ENCODE measurements at places on chromosomes 11 and 22.

DNA sequence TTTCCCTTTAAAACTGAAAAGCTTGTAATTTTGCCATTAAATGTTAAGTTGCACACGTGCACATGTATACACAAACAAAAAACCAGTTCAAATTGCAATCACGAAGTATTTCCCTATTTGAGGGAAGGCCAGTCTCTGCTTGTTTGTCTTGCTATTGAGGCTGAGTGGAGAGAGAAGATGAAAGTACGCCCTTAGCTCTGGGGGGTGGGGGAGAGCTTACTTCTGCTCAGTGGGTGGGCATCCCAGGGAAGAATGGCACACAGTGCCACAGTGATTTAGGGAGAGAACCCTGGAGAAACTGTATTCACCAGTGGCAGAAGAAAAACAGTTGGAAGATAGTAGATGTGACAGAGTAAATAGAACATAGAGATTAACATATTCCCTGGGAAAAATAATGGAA, 8.7 kb downstream of the YAP1 start:
- no peak for DNase-seq

GRCh38 chr22:20566420-20567260, 59.2 kb downstream of the MED15 start:
- no peak for DNase-seq

DNA sequence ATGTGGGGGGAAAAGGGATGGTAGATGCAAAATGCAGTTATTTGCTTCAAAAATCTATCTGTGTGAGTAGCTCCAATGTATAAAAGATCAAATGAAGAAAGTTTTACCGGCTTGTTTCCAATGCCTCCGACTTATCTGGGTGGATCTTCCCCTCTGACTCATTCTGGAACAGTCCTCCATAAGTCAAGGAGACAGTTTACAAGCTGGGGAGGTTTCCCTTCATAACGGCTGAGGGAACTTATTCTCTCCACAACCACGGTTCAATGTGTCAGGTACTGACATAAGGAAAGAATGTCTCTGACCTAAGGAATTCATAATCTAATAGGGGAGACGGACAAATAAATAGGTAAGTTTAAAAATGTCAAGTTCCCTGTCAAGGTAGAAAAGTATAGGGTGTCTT, 49.7 kb upstream of the BIRC3 start:
- DNase-seq, result peak; percentile 63

GRCh38 chr22:19998232-19998951, 18.2 kb downstream of the ARVCF start:
- no peak for DNase-seq

- DNase-seq, result no peak
Observed at GRCh38 chr11:60821827-60822599, 19.9 kb upstream of the CCDC86 start.

- DNase-seq, result no peak
Observed at GRCh38 chr11:130712480-130712879, 203.8 kb downstream of the SNX19 start.

GRCh38 chr22:35498026-35498800, 42.4 kb upstream of the RASD2 start:
- DNase-seq, result no peak

DNA sequence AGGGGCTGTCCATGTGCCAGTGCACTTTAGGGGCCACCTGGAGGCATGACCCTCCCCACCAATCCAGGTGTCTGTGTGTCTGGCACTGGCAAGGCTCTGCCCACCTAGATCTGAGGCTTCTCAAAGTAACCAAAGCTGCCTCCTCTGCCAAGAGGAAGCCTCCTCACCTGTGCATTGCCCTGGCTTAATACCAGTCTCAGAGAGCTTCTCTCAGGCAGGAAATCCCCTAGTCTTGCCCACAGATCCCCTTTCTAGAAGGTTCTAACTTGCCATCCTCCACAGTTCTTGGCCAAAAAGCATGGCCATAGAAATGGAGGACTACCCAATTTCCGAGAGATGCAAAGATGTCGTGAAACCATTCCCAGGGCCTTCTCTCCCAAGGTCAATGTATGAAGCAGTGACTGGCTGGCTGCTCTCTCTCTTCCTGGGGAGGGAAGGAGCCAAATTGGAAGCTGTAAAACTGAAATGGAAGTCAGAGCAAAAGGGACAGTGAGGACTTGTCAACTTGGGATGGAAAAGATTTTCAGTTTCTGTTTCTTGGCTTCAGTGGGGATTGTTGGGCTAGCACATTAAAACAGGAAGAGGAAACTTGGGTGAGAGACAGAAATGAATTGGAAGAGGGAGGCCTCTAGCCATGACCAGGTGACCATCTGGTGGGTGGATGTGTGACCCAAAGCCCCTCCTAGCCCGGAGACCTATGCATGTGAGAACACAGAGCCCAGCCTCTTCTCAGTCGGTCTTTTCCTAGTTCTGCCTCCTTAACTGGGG, 68.8 kb downstream of the PRDM11 start:
- DNase-seq, result no peak

DNA sequence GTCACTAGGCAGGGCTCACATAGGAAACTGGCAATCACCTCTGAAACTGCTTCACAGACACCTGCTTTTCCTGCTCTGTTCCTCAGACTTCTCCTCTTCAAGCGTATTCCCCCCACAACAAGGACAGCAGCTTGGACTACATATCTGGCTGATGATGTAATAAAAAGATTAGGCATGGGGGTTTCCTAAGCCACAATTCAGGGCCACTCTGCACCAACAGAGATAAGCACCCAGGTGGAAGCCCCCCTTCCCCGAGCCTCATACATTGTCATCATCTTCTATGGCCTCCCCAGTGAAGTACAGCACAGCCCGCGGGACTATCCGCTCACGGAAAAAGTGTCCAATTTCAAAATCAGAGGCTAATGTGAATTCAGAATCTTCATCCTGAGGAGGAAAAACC, 25.0 kb upstream of the PHLDA2 start:
- no peak for DNase-seq

DNA sequence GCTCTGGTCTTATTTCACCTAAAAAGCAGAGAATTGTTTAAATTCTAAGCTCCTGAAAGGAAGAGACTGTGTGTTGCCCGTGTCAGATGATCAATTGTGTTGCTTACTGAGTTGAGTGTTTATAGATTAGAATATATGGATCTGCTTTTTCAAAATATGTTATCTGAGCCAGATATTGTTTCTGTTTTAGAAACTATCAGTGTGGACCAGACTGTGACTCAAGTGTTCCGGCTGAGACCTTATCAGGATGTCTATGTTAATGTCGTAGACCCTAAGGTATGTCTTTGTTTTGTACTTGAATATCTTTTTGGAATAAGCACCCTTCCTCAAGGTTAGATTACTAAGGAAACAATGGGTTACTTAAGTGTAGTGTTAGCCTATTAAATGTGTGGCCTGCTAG, 11.0 kb downstream of the DEPDC5 start:
- no peak for DNase-seq

- no peak for DNase-seq
Observed at GRCh38 chr11:113593698-113594308, 112.3 kb downstream of the TMPRSS5 start.

DNA sequence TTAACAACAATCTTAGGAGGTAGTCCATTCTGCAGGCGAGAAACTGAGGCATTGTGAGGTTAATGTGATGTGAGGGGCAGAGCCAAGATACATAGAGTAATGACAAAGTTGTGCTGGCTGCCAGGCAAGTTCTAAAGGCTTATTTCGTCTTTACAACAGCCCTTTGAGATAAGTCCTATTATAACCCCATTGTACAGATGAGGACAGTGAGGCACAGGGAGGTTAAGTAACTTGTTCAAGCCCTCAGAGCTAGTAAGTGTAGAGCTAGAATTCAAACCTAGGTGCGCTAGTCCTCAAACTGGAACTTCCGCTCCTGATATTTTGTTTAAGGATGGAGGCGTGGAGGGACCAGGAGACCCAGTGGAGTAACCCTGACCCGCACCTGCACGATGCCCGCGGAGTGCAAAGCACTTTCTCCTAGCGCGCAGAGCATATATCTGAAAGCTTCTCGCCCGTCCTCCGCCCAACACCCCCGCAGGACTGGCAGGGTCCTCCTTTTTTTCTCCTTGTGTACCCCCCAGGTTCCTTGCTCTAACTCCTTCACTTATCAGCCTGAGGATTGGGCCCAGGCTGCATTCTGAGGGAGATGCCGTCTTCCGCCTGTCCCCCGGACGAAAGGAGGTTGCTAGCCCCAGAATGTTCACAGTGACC, 4.9 kb upstream of the FLI1 start:
- no peak for DNase-seq

- DNase-seq, result no peak
Observed at GRCh38 chr11:20034941-20035340, 125.3 kb downstream of the DBX1 start.

GRCh38 chr11:17812091-17812864, 77.7 kb downstream of the KCNC1 start:
- no peak for DNase-seq

DNA sequence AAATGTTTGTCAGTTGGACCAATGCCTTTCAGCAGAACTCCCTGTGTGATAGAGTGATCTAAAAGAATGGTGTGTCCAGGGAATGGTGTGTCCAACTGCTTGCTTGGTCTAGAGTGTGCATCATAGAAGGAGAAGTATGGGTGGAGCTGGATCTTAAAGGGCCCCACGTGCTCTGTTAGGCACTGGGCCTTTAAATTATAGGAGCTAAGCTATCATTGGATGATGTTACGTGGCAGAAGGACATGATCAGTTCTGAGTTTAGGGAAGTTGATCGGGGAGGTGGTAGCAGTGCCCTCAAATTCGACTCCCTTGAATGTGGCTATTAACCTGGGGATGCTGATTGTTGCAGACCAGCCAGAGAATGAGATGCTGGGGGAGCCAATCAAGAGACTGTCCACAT, 16.4 kb downstream of the STX3 start:
- DNase-seq, result no peak

DNA sequence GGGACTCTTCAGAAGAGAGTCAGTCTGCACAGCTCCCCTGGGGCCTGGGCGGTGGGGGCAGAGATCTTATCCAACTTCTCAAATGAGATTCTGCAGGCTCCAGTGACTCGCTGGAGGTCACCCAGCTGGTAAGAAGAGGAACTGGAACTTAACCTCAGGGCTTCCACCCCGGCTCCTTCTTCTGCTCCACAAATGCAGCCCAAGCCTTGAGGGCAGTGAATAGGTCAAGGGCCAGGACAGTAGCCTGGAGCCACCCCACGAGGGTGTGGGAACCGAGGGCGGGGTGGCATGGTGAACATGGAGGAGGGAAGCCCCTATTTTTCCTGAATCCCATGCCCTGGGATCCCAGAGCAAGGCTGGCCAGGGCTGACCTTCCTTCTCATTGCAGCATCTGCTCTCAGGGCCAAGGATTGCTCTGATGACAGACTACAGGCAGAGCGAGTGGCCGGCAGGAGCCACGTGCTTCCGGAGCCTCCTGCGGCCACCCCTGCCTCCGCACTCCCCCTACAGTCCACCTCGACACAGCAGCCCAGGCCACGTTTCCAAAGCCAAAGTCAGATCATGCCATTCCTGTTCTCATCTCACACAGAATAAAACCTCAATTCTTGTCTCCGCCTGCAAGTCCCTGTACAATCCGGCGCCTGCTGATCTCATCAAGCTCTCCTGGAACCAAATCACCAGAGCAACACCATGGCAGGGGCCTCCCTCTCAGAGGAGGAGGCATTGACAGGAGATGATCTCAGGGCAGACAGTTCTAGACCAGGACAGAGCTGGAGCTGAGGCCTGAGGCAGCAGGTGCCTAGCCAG, 21.1 kb upstream of the UPK3A start:
- peak; percentile 96 for DNase-seq

- DNase-seq, result no peak
Observed at GRCh38 chr22:30919973-30920372, 48.6 kb downstream of the MORC2 start.

- no peak for DNase-seq
Observed at GRCh38 chr11:72930008-72930407, 115.8 kb downstream of the ATG16L2 start.

- DNase-seq, result no peak
Observed at GRCh38 chr11:32103941-32104340, 13.1 kb downstream of the RCN1 start.

DNA sequence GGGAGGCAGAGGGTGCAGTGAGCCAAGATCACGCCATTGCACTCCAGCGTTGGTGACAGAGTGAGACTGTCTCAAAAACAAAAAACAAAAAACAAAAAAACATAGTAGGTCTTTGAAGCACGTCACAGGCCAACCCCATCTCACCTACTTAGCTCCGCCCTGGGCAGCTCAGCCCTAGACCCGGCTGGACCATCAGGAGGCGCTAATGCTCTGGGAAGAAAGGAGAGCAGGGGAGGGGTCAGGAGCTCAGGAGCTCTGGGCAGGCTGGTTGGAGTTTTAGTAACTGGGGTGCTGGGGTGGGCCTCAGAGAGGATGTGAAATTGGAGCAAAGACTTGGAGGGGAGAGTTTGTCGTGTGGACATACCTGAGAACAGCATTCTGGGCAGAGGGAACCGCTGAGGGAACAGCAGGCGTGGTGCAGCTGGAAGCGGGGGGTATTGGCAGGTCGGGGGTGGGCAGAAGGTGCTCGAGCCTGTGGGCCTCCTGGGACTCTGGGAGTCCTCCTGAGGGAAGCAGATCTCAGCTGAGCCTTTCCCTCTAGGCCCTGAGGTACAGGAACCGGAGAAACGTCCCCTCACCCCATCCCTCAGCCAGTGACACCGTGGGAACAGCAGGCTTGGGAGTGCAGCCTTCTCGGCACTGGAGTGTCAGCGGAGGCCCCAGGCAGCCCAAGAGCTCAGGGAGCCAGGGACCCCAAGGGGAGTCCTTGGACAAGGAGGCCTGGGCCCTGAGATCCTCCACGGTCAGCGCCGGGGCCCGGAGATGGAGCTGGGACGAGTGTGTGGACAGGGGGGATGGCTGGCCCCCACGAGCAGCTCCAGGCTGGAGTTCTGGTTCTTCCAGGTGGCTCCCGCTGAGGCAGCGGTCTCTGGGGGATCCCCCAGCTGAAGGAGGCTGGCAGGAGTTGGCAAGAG, 2.2 kb upstream of the RPS6KA4 start:
- DNase-seq, result peak; percentile 48

DNA sequence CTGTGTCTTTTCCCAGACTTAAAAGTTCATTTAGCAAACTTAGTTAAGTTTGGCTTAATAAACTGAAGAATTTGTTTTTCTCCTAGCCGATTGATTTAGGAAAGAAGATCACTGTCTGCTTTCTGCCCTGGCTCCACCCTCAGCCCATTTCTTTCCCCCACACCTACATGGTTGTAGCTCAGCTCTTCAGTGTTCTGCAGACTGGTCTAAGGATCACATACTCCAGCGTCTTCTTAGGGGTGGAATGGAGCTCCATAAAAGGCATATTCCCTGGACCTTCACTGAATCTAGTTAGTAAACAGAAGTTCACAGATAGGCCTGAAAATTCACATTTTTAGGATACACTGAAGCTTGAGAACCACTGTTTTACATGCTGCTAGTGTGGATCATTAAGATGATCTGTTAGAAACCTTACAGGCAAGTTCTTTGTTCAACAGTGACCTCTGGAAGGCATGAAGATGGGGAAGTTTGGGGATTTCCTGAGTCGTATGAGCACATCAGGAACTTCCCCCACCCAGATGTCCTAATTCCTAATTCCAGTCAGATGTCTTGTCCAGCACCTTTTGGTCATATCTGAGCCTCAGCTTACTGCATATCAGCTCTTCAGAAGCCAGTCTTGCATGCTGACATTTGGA, 16.8 kb downstream of the PIWIL4 start:
- DNase-seq, result no peak

GRCh38 chr11:87022254-87022653, 15.5 kb upstream of the TMEM135 start:
- no peak for DNase-seq

- DNase-seq, result peak; percentile 19
Observed at GRCh38 chr11:116454020-116454645, 318.7 kb downstream of the BUD13 start.

- no peak for DNase-seq
Observed at GRCh38 chr11:132803436-132803835, 728.9 kb downstream of the OPCML start.

- peak; percentile 68 for DNase-seq
Observed at GRCh38 chr11:2314525-2315394, 12.9 kb downstream of the TSPAN32 start.
